Upper lobe of right lung (tissue), 1 donor: ENCODE measurements at places on chromosomes 5 and 9.

- H3K27ac ChIP-seq, result peak overlapping the region; percentile 88
- no peak for DNase-seq
- H3K27me3 ChIP-seq, result no peaks in the 10 kb centered on the region
- H3K4me3 ChIP-seq, result peak overlapping the region; percentile 99
- peaks cover 16% of the 10 kb centered on the region for H3K4me1 ChIP-seq
- H3K36me3 ChIP-seq, result peaks cover 46% of the 10 kb centered on the region
Observed at GRCh38 chr9:37784291-37784615, 611 bp downstream of the EXOSC3 start.

DNA sequence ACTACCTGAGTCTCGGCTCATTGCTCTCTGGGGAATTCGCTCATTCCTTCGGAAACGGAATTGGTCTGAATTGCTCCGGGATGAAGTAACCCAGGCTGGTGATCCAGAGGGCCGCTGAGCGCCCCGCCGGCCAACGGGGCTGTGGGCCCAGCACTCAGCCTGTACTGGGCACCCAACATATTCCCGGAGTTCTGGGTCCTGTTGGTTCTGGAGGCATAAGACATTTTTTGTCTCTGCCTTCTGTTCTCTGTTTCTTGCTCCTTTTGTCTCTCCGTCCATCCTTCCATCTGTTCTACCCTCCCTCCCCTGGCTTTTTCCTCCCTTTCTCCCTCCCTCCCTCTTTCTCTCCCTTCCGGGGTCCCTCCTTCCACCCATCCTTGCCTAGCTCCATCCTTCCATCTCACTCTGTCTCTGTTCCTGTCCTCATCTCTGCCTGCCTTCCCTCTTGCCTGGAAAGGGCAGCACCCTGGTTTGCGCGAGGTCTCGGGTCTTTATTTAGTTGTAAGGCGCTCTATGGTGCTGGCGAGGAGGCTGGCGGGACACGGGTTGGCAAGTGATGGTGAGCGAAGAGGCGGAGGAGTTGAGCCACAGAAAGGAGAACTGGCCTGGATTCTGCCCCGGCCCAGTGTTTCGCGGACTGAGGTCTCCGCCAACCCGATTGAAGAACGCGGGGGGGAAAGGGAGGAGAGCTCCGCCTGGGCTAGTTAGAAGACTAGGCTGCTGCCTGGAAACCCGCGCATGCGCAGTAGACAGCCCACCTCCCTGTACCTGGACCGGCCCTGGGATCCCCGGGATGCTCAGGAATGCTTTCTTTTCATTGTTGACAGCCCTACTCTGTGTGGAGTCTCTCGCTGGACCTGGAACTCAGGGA is 1468.0 kb downstream of the FOXD4L5 start:
- H3K4me3 ChIP-seq, result peak overlapping the region; percentile 32
- H3K27me3 ChIP-seq, result peaks cover 7% of the 10 kb centered on the region
- no peaks in the 10 kb centered on the region for H3K36me3 ChIP-seq
- no peaks in the 10 kb centered on the region for H3K4me1 ChIP-seq
- H3K27ac ChIP-seq, result no peak overlapping the region

DNA sequence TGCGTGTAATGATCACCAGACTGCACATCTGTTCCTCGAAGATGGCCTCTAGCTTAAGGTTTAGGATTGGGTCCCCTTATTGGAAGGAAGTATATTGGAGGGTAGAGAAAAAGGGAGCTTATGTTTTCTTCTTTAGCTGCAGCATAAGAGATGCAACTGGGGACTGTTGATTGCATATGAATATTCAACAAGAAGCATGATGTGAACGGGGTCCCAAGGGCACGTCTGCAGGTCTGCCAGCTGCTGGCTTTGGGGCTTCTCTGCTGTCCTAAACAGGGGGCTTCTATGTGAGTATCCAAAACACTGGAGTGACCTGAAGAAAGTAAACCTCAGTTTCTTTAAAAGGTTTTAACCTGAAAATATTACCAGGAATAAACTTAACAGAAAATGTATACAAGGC is 3.6 kb upstream of the BNIP1 start:
- H3K4me3 ChIP-seq, result no peak overlapping the region
- no peaks in the 10 kb centered on the region for H3K27me3 ChIP-seq
- DNase-seq, result no peak
- peaks cover 4% of the 10 kb centered on the region for H3K36me3 ChIP-seq
- H3K4me1 ChIP-seq, result no peaks in the 10 kb centered on the region
- H3K27ac ChIP-seq, result no peak overlapping the region

GRCh38 chr9:6793203-6793602 is 35.4 kb downstream of the KDM4C start:
- peaks cover 5% of the 10 kb centered on the region for H3K4me1 ChIP-seq
- no peak for DNase-seq
- no peaks in the 10 kb centered on the region for H3K27me3 ChIP-seq
- H3K36me3 ChIP-seq, result peaks cover 26% of the 10 kb centered on the region
- H3K27ac ChIP-seq, result no peak overlapping the region

DNA sequence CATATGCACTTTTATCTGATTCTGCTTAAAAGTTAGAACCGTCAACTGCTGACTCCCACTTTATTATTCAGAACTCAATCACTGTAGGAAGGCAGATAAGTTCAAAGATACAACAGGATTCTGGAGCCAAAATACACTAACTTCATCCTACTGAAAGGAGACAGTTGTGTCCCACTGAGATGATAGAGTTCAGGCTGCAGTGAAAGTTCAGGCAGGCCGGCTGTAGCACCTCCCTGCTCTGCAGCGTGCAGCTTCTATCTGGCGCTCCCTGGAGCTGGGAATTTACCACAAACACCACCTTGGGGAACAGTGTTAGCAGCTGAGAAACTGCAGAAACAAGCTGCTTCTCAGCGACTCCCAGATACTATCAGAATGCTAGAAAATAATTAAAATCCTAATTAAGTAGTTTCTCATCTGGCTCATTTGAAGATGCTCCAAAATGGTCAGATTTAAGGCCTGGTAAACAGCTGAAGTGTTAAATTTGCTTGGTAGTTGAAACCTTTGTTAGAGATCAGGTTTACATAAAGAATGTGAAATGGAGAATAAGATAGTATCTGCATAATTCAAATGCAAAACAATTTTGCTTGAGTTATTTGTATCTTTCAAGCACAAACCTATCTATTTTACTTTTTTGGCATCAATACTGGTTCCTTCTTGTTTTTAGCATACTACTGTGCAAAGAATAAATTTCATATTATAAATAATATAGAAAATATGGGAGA is 52.3 kb upstream of the CNTLN start:
- no peaks in the 10 kb centered on the region for H3K36me3 ChIP-seq
- no peak overlapping the region for H3K27ac ChIP-seq
- no peaks in the 10 kb centered on the region for H3K4me1 ChIP-seq
- DNase-seq, result no peak
- H3K27me3 ChIP-seq, result no peaks in the 10 kb centered on the region

DNA sequence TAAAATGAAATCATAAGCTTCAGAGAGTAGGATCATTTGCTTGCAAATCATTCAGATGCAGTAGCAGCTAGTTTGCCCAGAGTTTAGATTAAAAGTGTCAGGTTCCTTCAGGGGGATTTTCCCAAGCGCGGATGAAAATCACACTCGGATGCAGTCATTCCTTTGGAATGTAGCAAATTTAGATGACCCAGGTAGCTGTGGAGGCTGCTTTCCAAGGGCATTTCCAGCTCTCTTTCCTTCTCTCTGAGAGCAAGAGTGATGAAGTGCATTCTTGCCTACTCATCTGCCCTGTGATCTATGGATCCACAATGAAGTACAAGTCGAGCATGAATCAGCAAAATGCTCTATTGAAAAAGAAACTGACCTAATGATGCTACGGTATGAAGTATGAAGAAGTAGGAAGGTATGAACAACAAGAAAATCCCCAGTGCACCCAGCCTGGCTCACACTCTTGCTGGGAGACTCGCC is 200.2 kb downstream of the PLK2 start:
- H3K27me3 ChIP-seq, result no peaks in the 10 kb centered on the region
- peaks cover 7% of the 10 kb centered on the region for H3K4me1 ChIP-seq
- H3K4me3 ChIP-seq, result no peak overlapping the region
- H3K27ac ChIP-seq, result peak overlapping the region; percentile 12

GRCh38 chr9:98809311-98810101 is 2.0 kb downstream of the GALNT12 start:
- H3K27ac ChIP-seq, result peak overlapping the region; percentile 51
- no peak for DNase-seq
- H3K27me3 ChIP-seq, result no peaks in the 10 kb centered on the region
- no peak overlapping the region for H3K4me3 ChIP-seq
- peaks cover 21% of the 10 kb centered on the region for H3K4me1 ChIP-seq
- no peaks in the 10 kb centered on the region for H3K36me3 ChIP-seq

DNA sequence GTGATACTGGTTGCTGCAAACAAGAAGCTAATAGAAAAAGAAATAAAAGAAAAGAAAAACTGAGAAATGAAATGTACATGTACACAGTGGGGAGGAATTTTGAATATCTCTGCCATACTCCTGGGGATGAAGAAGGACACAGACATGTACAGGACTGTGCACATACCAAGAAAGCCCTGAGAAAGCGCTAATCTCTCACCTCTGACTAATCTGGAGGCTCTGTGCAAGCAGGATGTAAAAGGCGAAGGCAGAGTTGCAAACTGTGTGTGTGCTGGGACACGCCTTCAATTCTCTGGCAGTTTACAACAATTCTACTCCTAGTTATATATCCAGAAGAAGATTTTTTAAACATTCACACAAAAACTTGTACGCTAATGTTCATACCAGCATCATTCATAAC is 211.4 kb downstream of the KIAA0825 start:
- DNase-seq, result no peak
- H3K36me3 ChIP-seq, result no peaks in the 10 kb centered on the region
- H3K4me1 ChIP-seq, result no peaks in the 10 kb centered on the region
- H3K27ac ChIP-seq, result no peak overlapping the region

GRCh38 chr5:129199308-129199707 is 104.8 kb downstream of the ISOC1 start:
- H3K36me3 ChIP-seq, result no peaks in the 10 kb centered on the region
- H3K27ac ChIP-seq, result no peak overlapping the region
- no peaks in the 10 kb centered on the region for H3K4me1 ChIP-seq
- no peak overlapping the region for H3K4me3 ChIP-seq

- no peaks in the 10 kb centered on the region for H3K36me3 ChIP-seq
- H3K4me3 ChIP-seq, result no peak overlapping the region
- no peak for DNase-seq
- H3K4me1 ChIP-seq, result no peaks in the 10 kb centered on the region
Observed at GRCh38 chr9:3361116-3361515, 164.7 kb downstream of the RFX3 start.

GRCh38 chr5:135015942-135016341 is 18.1 kb downstream of the PITX1 start:
- H3K4me1 ChIP-seq, result no peaks in the 10 kb centered on the region
- no peaks in the 10 kb centered on the region for H3K27me3 ChIP-seq
- DNase-seq, result peak; percentile 20
- no peaks in the 10 kb centered on the region for H3K36me3 ChIP-seq

- no peaks in the 10 kb centered on the region for H3K27me3 ChIP-seq
- no peaks in the 10 kb centered on the region for H3K4me1 ChIP-seq
- no peak overlapping the region for H3K27ac ChIP-seq
- no peak for DNase-seq
Observed at GRCh38 chr9:117815948-117816347, 111.7 kb downstream of the TLR4 start.

DNA sequence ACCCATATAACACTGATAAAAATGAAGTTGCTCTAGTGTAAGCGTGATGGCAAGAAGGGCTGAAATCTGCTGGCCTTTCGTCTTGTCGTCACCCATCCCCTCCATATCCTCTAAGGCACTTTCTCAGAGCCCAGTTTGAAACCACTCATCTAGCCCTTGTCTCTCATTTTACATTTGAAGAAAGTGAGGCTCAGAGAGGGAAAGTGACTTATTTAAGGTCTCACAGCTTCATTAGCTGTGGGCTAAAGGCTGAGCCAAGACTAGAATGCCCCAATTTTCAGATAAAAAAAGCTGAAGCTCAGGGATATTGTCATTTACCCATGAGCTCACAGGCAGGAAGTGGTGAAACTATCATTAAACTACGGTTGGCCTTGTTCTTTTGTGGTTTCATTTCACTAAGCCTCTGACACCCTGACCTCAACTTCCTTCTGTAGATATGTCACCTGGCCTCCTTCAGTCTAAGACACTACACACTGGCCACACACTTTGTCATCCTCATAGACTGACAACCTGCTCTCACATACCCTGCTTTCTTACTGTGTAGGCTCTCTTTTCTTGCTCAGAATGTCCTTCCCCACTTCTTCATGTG is 176.7 kb upstream of the DMAC1 start:
- H3K27ac ChIP-seq, result no peak overlapping the region
- DNase-seq, result no peak
- no peaks in the 10 kb centered on the region for H3K36me3 ChIP-seq
- H3K27me3 ChIP-seq, result no peaks in the 10 kb centered on the region
- peaks cover 5% of the 10 kb centered on the region for H3K4me1 ChIP-seq

DNA sequence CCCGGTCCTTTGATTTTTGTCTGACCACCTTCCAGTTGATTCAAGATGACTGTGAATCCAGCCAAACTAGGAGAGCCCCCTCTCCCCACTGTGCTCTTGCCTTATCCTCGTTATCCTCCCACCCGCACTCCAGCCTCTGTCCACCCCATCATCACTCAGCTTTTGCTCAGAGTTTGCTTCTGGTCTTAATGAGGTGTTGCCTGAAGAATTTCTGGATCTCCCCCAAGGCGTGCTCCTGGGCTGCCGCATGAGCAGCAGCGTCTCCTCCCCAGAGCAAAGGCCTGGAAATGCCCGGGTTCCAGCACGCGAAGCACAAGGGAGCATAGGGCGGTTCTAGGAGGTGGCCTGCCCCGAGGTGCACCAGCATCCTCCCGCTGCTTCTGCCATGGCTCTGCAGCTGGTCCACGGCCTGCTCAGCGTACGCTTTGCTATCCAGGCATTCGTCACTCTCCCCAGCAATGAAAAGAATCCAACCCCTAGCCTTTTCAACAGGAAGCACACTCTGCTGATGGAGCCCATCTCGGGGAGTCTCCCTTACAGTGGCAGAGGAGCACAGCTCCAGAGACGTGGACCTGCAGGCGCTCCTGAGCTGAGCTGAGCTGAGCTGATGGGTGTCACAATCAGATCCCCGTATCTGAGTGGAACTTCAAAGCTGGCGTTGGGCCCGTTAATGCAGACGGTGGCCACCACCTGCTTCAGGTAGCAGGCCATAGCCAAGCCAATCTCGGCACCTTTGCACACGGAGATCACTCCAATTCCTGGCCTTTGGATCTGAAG is 50.7 kb downstream of the BAAT start:
- H3K36me3 ChIP-seq, result no peaks in the 10 kb centered on the region
- no peaks in the 10 kb centered on the region for H3K27me3 ChIP-seq
- DNase-seq, result no peak
- no peak overlapping the region for H3K27ac ChIP-seq
